ENCODE measurements at places on chromosomes 1 and 21.

GRCh38 chr1:169610858-169611257 is 19.1 kb downstream of the SELP start:
- no peak for DNase-seq

DNA sequence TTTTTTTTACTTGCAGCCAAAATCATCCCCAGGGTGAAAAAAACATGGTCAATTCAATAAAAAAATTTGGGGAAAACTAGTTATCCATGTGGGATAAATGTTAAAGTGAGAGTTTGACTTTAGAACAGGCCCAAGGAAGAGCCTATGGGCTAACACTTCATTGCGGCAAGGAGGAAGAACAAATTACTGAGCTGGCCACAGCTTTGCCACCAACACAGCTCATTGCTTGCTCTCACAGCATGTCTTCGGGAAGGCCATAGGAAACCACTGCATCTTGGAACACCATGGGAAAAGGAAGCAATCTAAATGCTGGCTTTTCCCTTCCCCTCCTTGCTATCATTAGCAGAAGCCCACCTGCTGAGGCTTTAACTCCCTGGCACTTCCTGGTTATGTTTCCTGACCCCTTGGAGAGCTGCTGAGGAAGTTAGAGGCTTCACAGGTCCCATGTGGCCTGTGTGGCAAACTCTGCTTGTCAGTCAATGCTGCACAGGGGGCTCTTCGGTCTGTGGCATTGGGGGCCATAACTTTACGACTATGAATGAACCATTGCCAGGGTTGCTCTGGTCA is 86.0 kb downstream of the SLC25A24 start:
- no peak for DNase-seq

DNA sequence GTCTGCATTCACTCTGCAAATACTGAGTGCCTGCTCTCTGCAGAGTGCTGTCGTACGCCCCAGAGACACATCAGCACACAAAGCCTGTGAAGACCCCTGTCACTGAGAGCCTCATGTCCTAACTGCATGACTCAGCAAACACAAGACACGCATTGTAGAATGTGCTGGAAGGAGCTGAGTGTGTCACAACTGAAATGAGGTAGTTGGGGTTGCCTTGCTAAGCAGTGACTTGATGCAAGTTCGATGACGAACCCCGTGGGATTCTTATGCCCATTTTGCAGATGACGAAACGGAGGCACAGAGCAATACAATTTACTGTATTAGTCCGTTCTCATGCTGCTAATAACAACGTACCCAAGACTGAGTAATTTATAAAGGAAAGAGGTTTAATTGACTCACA is 65.1 kb downstream of the RIPK4 start:
- DNase-seq = no peak

GRCh38 chr1:209045331-209046057 is 538.0 kb upstream of the CAMK1G start:
- peak; percentile 55 for DNase-seq

- DNase-seq = peak; percentile 94
Observed at GRCh38 chr1:214422137-214422671, 129.2 kb downstream of the PTPN14 start.
